ENCODE measurements at places on chromosomes 6 and 20.

- no peak for DNase-seq
Measured at GRCh38 chr6:51934098-51934497, 153.3 kb downstream of the PKHD1 start.

DNA sequence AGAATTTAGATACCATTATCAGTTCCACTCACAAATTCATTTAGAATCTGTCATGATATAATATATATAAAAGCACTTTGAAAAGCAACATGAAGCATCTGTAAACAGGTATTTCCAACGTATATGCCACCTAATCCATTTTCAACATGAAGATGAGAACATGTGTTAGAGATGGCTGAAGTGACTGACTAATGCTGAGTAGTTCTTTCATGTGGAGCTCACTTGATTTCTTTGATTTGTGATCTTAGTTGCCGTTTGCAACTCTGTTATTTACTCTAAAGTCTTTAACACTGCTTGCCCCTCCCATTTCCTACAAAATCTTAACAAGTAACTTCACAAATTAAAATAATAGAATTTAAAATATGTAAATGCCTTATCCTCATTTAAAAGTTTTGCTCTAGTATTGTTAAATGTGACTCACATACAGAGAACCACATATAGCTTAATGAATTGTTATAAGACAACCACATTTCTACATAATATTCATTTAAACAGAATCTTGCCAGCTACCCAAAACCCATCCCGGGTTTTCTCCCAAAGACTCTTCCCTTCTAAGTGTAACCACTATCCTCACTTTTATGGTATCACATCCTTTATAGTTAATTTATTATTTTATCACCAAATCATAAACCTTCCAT lies 78.3 kb downstream of the ME1 start:
- DNase-seq: no peak

DNA sequence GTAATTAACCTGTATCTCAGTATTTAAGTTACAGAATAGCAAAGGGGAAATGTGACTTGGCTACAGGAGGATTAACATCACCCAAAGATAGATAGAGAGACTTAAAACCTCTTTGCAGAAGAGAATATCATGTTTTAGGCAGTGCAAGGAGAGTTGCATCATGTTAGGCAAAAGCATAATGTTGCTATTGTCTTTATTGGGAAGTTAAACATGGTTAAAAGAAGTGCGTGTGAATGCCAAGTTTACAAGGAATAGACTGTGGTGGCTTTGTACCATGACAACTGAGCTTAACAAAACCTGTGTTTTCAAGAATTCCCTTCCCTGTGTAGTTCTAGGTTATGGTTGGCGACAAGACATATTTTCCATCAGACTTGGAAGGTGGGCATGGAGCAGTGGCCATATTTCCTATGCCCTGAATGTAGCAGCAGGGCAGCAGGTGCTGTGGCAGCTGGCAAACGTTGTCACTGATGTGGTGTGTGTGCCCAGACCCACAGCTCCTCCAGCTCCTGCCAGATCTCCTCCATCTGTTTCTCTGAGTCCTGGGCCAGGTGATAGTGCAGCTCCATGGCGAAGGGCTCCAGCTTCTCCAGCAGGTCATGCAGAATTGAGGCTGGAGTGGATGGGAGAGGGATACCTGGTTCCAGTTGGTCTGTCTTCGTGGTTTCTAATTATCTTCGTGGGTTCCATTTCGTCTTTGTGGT lies 163.3 kb downstream of the QRSL1 start:
- no peak for DNase-seq

DNA sequence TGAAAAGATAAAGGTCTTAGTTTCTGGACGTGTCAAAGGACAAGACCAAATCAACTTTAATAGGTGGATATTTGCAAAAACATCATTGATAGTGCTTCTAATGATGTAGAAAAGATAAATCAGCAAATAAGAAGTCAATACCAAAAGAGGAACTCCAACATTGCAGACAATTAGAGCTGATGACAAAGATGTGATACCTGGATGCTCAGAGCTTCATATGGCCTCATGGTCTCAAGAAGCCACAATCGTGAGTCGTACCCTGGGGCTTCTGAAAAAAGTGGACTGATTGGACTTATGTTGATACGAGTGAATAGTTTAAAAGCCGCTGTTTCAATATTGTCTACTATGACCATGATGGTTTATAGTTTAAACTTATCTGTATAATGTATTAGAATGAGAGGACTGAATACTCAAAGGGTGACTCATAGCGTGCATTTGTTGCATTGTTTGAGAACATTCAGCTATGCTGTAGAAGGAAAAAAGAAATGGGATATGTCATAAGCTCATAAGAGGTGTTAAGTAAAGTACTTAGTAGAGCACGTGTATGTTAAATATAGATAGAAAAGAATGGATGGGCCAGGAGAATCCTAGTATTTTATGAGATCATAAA lies 54.6 kb upstream of the RIPOR2 start:
- no peak for DNase-seq

DNA sequence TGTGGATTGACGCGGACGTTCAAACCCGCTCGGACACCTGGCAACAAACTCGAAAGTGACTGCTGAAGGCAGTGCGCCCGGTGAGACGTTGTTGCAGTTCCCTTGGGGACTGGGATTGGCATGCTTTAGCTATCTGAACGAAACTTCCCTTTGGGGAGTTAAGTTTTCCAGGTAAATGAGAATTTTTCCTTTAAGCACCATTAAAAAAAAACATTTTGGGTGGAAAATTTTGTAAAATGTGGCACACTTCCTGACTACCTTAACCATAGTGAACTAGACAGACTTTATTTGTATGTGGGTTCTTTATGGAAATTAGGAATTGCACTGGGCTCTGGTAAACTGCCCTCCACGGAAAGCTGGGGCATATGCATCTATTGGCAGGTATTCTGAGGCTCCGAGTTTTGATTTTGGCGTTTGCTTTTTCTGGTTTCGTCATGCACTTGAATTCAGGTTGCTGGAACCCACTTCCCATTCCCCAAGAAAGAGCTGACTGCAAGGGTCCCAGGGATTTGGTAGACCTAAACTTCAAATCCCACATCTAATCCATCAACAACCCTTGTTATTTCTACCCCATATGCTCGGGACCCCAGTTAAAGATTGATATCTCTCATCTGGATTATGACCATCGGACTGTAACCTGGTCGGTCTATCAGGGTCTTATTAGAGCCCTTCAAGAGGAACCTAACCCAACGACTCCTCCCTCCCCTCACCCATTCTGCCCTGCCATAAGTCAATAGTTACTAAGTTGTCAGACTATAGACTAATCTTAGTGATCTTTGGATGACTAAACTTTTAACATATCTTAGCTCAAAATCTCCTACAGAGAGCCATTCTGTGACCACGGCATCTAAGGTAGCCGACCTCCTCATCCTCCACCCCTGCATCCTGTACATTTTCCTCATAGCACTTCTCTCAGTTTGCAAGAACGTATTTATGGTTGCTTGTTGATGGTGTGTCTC lies 800 bp upstream of the DYNLT1 start:
- DNase-seq: no peak

- DNase-seq: no peak
Measured at GRCh38 chr6:85594197-85594930, 706 bp upstream of the SNX14 start.

DNA sequence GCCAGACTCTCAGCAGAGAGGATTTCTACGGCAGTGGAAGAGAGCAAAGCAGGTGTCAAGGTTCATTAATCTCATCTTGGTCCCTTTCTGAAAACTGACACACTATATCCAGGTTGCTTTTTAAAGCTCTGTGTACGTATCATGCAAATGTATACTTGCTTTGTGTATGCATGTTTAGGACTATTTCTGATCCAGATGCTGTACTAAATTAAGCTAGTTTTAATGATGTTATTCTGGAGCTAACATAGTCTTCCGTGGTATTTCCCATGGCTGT lies 59.2 kb upstream of the SNX9 start:
- no peak for DNase-seq

DNA sequence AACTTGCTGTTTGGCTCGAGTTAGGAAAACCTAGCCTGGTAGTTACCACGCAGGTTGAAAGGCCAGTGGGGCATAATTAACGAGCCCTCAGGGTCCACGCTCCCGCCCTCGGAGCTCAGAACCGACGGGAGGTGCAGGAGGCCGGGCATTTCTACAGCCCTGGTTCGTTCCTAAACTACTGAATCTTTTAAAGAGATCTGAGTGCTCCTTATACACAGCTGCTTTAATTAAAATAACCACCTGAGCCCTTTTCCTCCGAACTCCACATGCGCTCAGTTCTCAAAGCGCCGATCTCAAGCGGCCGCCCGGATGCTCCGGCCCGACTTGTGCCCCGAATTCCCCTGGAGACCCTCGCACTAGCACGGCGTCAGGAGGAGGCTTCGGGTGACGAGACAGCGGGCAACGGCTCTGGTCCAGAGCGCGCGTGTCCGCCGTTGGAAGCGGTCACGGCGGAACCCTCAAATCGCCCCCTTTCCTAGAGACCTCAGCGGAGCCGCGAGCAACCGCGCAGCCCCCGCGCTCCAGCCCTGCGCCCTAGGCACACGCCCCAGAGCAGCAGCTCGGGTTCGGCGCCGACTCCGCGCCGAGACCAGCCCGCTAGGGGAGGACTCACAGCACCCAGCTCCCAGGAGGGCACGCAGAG lies 397 bp downstream of the WDR27 start:
- DNase-seq: no peak

DNA sequence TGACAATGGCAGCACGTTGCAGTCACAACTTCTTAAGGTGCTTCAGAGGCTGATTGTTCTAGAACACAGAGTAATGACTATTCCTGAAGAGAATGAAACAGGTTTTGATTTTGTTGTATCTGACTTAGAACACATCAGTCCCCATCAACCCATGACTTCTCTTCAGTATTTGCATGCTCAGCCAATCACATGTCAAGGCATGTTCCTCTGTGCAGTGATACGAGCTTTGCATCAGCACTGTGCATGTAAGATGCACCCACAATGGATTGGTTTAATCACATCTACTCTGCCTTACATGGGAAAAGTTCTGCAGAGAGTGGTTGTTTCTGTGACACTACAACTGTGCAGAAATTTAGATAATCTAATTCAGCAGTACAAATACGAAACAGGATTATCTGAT lies 54.3 kb downstream of the PGM3 start:
- no peak for DNase-seq

DNA sequence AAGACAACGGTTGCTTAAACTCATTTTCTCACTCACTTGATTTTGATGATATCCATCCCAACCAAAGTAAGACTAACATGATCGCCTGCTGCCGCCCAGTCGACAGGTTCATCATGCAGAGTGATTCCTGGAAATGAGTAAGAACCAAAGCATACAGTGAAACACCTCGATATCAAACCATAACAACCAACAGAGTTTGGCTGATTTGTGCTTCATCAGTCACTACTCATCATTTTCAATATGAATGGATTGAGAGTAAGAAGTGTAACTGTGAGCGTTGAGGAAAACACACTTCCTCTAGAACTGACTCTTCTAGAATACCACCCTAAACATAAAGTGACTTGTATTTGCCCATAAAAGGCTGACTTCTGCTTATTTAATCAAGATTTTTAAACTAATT lies 29.2 kb upstream of the ALDH8A1 start:
- no peak for DNase-seq

DNA sequence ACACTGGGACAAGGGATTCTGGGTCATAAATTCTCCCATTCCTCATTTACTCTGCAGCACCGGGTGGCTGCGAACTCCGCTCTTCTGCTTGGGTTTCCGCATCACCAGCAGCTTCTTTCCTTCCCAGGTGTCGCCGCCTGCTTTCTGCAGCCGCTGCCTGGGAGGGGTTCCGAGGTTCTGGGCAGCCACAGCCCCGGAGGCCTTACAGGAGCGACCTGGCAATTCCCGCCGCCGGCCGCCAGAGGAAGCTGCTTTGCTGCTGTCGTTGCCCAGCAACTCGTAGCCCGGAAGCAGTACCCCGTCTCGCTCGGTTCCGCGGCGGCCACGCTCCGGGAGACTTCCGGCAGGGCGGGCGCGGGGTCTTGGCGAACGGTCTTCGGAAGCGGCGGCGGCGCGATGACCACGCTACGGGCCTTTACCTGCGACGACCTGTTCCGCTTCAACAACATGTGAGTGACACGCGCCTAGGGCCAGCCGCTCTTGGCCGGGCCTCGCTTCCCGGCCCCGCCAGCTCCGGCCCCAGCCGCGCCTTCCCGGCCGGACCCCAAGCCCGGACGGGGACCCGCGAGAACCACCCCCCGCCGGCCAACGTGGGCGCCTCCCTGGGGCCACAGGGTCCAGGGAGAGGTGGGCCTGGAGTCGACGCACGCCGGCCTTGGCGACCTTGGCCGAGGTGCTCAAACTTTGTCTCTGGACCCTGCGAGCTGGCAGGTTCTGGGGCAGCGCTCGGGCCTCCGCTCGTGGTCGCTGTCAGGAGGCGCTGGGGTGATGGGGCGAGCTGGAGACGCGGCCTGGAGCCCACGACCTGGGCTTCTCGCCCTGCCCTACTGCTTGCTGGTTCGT lies at the start of gene NAA20:
Gene NAA20, plus strand, starts transcription at position 362 of the 843 bp plus-strand sequence. Its CDS starts 35 bp downstream, at position 397.
- peak; percentile 35 for DNase-seq

- no peak for DNase-seq
Measured at GRCh38 chr6:89387516-89388201, 24.4 kb downstream of the RRAGD start.
